ENCODE measurements at places on chromosomes 12 and 14. TPM values are rescaled to one million over a fixed set of nuclear protein-coding genes. Genes with fewer than 3 reads are reported as not detected.

GRCh38 chr14:102590667-102591099 lies 1.8 kb upstream of the RCOR1 start:
- H3K27me3 ChIP-seq: no peaks in the 10 kb centered on the region
- H3K27ac ChIP-seq: peak overlapping the region; percentile 98
- H3K4me1 ChIP-seq: no peaks in the 10 kb centered on the region
- H3K36me3 ChIP-seq: no peaks in the 10 kb centered on the region
- DNase-seq: peak; percentile 36

GRCh38 chr14:70754991-70755390 lies 54.3 kb downstream of the MAP3K9 start:
- no peak for DNase-seq
- H3K4me3 ChIP-seq: no peak overlapping the region
- no peaks in the 10 kb centered on the region for H3K36me3 ChIP-seq
- H3K4me1 ChIP-seq: peaks cover 4% of the 10 kb centered on the region

GRCh38 chr12:59408431-59408830 lies 187.4 kb upstream of the SLC16A7 start:
- no peak overlapping the region for H3K27ac ChIP-seq
- no peaks in the 10 kb centered on the region for H3K36me3 ChIP-seq
- DNase-seq: no peak
- H3K4me3 ChIP-seq: no peak overlapping the region

DNA sequence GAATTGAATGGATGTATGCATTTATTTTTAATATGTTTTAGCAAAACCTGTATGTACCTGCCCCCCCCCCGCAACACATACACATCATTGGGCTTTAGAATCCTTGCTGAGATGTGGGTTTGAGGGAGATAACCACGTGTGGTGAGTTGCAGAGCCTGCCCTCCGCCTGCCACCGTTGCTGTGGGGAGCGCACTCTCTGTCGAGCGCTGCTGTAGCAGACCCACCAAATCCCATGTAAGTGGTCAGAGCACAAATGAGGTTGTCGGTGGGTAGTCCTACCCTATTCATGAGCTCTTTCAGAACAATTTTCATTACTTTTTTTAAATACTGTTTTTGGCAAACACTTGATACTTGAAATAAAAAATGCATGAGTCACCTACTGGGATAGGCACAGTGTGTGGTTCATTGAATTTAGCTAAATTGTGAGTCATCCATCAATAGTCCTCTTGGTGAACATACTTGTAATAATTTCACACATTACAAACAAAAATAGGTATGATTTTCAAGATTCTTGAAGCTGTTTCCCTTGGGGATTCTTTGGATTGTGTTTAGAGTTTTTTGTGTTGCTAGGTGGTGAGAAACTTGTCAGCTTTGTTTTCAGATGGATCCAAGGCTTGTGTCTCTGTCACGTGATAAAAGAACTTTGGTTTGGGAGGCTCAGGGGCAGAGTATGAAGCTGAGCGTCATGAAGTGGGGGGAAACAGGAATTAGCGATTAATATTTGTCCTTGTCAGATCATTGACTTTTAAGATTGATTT lies 107.6 kb downstream of the PTCSC3 start:
- no peak overlapping the region for H3K27ac ChIP-seq
- H3K36me3 ChIP-seq: no peaks in the 10 kb centered on the region
- no peaks in the 10 kb centered on the region for H3K27me3 ChIP-seq
- H3K4me3 ChIP-seq: no peak overlapping the region

GRCh38 chr14:95432144-95433093 lies 84.0 kb downstream of the SYNE3 start:
- H3K4me1 ChIP-seq: no peaks in the 10 kb centered on the region
- no peak overlapping the region for H3K27ac ChIP-seq
- no peak overlapping the region for H3K4me3 ChIP-seq

GRCh38 chr14:39734306-39734705 lies 302.1 kb upstream of the FBXO33 start:
- no peak overlapping the region for H3K4me3 ChIP-seq
- no peaks in the 10 kb centered on the region for H3K36me3 ChIP-seq
- H3K4me1 ChIP-seq: no peaks in the 10 kb centered on the region
- H3K27me3 ChIP-seq: no peaks in the 10 kb centered on the region
- no peak for DNase-seq

DNA sequence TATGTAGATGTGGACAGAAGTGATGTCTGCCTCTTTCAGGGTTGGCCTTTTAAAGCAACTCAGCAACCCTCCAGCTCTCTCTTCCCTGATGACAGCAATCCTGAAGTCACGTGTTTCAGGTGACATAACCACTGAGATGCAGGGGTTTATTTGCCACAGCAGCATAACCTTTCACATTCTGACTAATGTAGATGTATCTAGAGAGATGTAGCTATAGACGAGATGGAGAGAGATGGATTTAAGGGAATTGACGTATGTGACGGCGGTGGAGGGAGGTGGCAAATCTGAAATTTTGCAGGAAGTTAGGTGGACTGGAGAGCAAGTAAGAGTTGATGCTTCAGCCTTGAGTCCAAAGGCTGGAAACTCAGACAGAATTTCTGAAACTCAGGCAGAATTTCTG lies 126.0 kb downstream of the ZFP36L1 start:
- no peaks in the 10 kb centered on the region for H3K27me3 ChIP-seq
- peak overlapping the region; percentile 17 for H3K27ac ChIP-seq
- no peak for DNase-seq

GRCh38 chr12:92070054-92070863 lies 75.4 kb downstream of the BTG1 start:
- peaks cover 6% of the 10 kb centered on the region for H3K4me1 ChIP-seq
- peak overlapping the region; percentile 72 for H3K27ac ChIP-seq
- peak; percentile 74 for DNase-seq
- H3K27me3 ChIP-seq: no peaks in the 10 kb centered on the region
- H3K36me3 ChIP-seq: no peaks in the 10 kb centered on the region
- no peak overlapping the region for H3K4me3 ChIP-seq

DNA sequence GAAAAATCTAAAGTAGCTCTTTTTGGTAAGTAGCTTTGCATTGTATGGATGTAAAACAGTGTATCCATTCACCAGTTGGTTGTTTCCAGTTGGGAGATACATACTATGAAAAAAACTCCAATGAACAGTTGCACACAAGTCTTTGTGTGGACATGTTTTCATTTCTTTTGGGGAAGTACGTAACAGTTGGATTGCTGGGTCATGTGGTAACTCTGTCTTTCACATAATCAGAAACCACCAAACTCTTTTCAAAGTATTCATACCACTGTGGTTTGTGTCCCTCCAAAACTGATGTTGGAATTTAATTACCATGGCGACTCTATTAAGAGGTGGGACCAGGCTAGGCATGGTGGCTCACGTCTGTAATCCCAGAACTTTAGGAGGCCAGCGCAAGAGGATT lies 58.9 kb upstream of the RESF1 start:
- no peak for DNase-seq
- H3K27ac ChIP-seq: no peak overlapping the region
- no peak overlapping the region for H3K4me3 ChIP-seq

- H3K36me3 ChIP-seq: no peaks in the 10 kb centered on the region
- no peaks in the 10 kb centered on the region for H3K27me3 ChIP-seq
- no peaks in the 10 kb centered on the region for H3K4me1 ChIP-seq
- DNase-seq: no peak
Measured at GRCh38 chr12:8676651-8677050, 14.0 kb upstream of the MFAP5 start.

GRCh38 chr14:35332517-35333263 lies 40.5 kb downstream of the PSMA6 start:
- peaks cover 37% of the 10 kb centered on the region for H3K4me1 ChIP-seq
- peak; percentile 78 for DNase-seq
- no peak overlapping the region for H3K4me3 ChIP-seq
- no peaks in the 10 kb centered on the region for H3K27me3 ChIP-seq

- no peaks in the 10 kb centered on the region for H3K27me3 ChIP-seq
- no peaks in the 10 kb centered on the region for H3K4me1 ChIP-seq
- H3K27ac ChIP-seq: no peak overlapping the region
- no peaks in the 10 kb centered on the region for H3K36me3 ChIP-seq
Measured at GRCh38 chr12:5008661-5009060, 35.0 kb upstream of the KCNA5 start.

DNA sequence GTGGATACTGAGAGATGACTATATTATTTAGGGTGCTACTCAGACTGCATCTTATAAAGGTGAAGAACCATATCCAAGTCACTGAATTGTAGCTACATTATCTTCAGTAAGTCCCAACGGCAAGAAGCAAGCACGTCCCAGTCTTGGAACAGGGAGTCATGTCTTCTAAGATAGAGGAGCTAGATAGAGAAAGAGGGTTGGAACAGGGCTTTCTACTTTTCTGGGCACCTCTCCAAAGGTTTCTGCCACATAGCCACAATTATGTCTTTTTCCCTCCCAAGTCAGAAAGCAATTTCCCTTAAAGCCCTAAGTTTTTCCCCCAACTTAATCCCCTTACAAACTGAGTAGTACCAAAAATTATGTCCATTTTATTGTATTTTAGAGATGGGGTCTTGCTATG lies 22.4 kb downstream of the MAPK1IP1L start:
- H3K4me3 ChIP-seq: no peak overlapping the region
- no peak overlapping the region for H3K27ac ChIP-seq
- no peaks in the 10 kb centered on the region for H3K27me3 ChIP-seq
- DNase-seq: no peak

DNA sequence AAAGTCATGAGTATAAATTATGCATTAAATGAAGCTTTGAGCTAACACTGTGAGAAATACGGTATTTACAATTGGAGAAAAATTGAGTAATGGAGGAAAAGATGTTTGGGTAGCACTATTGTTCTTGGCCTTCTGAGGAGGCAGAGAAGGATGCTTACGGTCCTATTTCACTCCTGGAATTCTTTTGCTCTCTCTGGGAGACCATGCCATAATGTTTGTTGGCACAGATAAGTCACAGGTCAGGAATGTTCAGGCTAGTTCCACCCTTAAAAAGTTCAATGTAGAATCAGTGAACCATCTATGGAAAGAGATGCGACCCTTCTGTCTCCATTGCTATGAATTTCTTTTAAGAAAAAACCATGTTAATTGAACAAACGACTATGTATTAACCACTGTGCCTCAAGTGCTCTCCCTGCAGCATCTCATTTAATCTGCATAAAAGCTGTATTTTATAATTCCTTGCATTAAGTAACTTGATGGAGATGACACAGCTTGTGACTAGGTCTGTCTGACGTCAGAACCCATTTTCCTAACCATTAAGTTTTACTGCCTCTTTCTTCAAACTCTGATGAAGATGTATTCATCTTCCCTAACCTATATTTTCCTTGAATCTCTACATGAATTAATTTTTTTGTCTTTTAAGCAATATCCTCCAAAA lies 9.5 kb downstream of the BATF start:
- no peaks in the 10 kb centered on the region for H3K27me3 ChIP-seq
- no peak for DNase-seq
- H3K4me3 ChIP-seq: no peak overlapping the region

DNA sequence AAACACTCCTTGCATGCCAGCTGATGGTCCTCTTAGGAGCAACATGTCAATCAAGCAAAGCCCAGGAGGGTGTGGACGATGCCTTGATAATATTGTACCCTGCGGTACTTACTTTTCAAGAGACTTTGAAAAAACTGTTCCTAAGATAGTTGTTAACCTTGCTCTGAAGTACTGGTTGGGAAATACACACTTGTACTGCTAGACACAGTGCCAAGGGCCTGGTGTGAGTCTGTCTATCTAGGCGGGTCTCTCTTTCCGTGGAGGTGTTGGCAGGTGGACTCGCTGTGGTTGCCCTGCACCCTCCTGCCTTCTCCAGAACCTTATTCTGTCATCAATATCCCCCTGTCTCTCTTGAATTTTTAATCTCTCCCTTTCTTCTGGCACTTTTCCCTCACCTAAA lies 189.4 kb downstream of the NRXN3 start:
- H3K4me1 ChIP-seq: no peaks in the 10 kb centered on the region
- no peak overlapping the region for H3K27ac ChIP-seq
- no peaks in the 10 kb centered on the region for H3K27me3 ChIP-seq
- DNase-seq: no peak

GRCh38 chr14:94833633-94834032 lies 63.7 kb upstream of the GSC start:
- no peaks in the 10 kb centered on the region for H3K27me3 ChIP-seq
- no peak overlapping the region for H3K27ac ChIP-seq
- H3K36me3 ChIP-seq: no peaks in the 10 kb centered on the region
- H3K4me3 ChIP-seq: no peak overlapping the region
- H3K4me1 ChIP-seq: no peaks in the 10 kb centered on the region

- no peaks in the 10 kb centered on the region for H3K4me1 ChIP-seq
- H3K36me3 ChIP-seq: no peaks in the 10 kb centered on the region
- H3K27me3 ChIP-seq: no peaks in the 10 kb centered on the region
- no peak overlapping the region for H3K27ac ChIP-seq
Measured at GRCh38 chr12:117403586-117404139, 42.2 kb upstream of the NOS1 start.

- no peak overlapping the region for H3K27ac ChIP-seq
- no peaks in the 10 kb centered on the region for H3K27me3 ChIP-seq
- H3K4me3 ChIP-seq: no peak overlapping the region
- H3K36me3 ChIP-seq: no peaks in the 10 kb centered on the region
Measured at GRCh38 chr14:97854918-97855317, 1057.7 kb downstream of the VRK1 start.

Gene SERPINA1
- 278 TPM for total RNA-seq

Gene TAS2R43
- total RNA-seq: not detected

Gene LMO3
- total RNA-seq: 0.72 TPM

Gene STAC3
- 2.7 TPM for total RNA-seq

Gene OR4K2
- total RNA-seq: not detected

Gene RNU4-1
- 1,555 TPM for total RNA-seq

Gene KLRK1
- 1.6 TPM for total RNA-seq

Gene SLC38A6
- total RNA-seq: 5.0 TPM

Gene BCL2L2
- total RNA-seq: 42.7 TPM

Gene CLEC4D
- total RNA-seq: 0.16 TPM
